ENCODE measurements at places on chromosomes 3 and 15.
A peak's percentile ranks its signal among the peaks of the same experiment; 100 is the strongest.

DNA sequence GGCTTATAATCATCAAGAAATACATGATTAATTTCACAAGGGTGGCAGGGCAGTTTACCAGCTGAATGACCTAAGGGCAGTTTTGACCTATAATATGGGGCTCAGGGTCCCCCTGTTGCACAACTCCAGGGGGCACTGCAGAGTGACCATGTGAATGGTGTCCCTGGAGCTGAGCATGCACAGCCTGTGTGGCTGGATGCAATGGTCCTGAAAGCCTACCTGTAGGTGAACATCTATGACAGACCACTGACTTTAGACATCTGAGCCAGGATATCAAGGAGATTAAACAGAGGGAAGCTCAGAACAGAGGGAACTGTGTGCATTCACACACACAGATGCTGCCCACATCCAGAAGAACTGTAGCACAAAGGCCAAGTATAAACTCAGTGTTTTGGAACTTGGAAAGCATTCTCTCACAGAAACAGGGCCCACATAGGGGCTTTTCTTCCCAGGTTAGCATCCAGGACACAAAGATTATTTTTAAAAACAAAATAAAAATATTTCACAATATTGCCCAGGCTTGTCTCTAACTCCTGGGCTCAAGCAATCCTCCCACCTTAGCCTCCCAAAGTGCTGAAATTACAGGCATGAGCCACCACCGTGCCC is 7.8 kb upstream of the SLC6A11 start:
- DNase-seq, result no peak

GRCh38 chr3:12187448-12188327 is 29.0 kb upstream of the TIMP4 start:
- DNase-seq, result no peak

DNA sequence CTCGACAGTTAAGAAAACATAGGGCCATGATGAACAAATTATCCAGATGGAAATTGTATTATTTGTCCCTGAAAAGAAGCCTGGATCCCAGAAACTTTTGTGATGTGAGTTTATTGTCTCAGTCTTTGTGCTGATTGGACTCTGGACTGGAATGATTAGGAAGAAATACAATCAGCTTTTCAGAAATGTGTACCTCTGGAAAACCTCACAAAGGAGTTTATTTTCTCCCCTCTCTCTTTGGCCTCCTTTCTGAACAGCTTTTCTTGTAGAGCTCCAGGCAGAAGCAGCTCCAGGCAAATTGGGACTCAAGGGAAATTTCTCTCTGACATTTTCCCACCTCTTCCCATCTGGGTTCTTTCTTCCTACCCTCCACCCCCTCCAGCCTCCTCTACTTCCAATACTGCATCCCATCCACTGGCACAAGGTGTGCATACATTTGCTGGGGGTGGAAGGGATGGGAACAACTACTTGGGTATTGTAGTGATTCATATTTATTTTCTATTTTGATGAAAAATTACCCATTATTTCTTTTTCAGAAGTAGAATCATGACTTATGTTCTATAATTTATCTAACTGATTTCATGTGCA is 119.7 kb downstream of the CD47 start:
- no peak for DNase-seq

DNA sequence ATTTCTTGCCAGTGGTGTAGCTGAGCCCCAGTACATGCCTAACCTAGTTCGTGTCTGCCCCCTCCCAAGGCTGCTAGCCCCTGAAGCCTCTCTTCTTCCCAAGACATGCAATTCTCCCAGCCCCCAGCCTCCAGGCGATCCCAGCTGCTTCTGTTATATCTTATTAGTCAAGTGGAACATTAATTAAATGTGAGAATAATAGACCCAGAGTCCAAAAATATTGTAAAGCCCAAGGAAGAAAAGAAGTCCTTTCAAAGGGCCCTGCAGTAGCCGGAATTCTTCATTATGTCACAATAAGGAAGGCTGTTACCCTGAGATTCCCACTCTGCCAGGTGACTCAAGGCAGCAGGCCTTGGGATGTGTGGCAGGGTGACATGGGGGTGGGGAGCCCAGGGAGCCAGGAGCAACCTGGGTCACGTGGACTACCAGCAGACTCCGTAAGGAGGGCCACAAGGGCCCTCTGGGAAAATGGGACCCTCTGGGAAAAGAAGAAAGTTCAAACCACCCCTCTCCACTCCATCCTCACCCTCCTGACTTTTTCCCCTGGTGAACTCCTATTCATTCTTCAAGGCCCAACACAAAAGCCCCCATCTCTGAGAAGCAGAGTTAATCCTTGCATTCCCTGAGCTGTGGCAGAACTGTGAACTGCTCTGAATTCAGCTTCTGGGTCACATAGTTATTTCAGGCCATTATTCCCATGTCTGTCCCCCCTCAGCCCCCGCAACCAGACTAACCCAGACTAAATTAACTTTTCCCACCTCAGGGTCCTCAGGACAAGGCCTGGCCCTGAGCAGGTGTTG is 21.8 kb upstream of the TRH start:
- no peak for DNase-seq

- DNase-seq, result no peak
Measured at GRCh38 chr15:85819938-85820337, 25.2 kb upstream of the KLHL25 start.

DNA sequence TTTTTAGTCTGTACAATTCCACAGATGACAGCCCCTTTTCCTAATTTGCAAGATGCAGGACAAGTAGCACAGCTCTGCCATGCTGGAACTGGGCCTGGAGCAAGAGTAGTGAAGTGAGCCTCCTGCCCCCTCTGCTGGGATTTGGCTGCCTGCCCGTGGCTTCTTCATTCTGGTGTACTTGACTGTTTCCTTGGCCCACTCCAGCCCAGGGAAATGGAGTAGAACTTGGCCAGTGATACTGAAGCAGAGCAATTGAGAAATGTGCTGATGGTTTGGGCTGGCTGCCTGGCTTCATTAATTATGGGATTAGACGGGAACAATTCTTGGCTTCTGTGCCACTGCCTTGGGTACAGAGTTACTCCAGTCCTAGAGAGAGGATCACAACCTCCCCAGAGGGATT is 2.8 kb downstream of the GPD1L start:
- DNase-seq, result peak; percentile 45

DNA sequence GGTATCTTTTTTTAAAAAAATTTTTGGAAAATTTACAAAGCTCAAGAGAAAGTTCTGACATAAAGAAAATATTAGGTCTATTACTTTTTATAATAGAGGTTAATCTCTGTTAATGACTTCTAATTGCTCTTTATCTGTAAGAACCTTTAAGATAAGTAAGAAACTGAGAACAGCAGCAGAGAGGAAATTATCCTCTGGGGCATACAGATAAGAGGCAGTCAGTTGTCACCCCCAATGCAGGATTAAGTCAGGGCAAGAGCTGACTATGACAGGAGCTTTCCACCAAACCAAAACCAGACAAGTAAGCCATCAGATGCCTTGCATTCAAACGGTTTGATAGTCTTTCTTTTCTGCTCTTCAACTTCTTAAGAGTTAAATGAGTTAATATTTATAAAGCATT is 149.0 kb downstream of the GSK3B start:
- no peak for DNase-seq

Data from BE2C (cell line).